CD4-positive, alpha-beta T cell treated with Interleukin-12 subunit alpha and Interleukin-12 subunit beta, for 1 hour (primary cell): ENCODE measurements at places on chromosomes 4 and X.

GRCh38 chr4:166169111-166169510 lies 296.1 kb downstream of the TLL1 start:
- DNase-seq, result no peak

DNA sequence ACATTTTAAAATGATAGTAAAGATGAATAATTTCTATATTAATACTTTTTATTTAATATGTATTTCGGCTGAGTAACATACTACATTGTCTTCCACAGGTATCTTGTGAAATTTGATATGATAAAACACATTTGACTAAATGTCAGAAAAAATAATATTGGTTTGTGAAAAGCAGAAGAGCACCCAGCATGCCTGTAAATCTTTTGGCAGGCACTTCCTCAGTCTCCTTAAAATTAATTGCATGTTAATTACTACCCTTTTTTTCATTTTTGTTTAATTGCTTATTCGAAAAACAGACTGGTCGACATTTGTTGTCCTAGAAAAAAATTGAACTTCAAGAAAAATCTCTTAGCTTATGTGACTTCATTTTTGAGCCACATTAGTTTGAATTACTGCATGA lies 40.6 kb downstream of the CLCN3 start:
- DNase-seq, result no peak

- no peak for DNase-seq
Measured at GRCh38 chrX:72028701-72029470, 102.8 kb downstream of the RTL5 start.

GRCh38 chrX:34656842-34657725 lies at the start of gene TMEM47:
Gene TMEM47, minus strand, starts transcription at chrX:34657285. Its CDS starts 256 bp downstream, at chrX:34657029.
- no peak for DNase-seq

- DNase-seq, result no peak
Measured at GRCh38 chr4:156584100-156584499, 387.5 kb downstream of the PDGFC start.

GRCh38 chr4:22881411-22881810 lies 188.7 kb downstream of the GBA3 start:
- no peak for DNase-seq

GRCh38 chr4:159204566-159204965 lies 101.7 kb downstream of the RAPGEF2 start:
- DNase-seq, result no peak

GRCh38 chr4:120672558-120673147 lies 249.9 kb downstream of the PRDM5 start:
- no peak for DNase-seq

DNA sequence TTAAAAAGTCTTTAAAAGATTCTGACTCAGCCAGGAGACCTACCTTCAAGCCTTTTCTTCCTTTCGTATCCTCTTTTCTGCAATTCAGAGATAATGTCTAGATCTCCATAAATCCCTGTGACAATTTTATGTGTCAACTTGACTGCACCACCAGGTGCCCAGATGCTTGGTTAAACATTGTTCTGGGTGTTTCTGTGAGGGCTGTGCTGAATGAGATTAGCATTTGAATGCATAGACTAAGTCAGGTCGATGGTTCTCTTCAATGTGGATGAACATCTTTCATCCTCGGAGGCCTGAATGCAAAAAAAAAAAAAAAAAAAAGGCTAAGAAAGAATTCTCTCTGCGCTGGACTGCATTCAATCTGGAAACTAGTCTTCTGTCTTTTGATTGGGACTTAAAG lies 1082.7 kb downstream of the NLGN4X start:
- DNase-seq, result no peak

- DNase-seq, result no peak
Measured at GRCh38 chr4:38163216-38164006, 203.2 kb downstream of the PTTG2 start.

- DNase-seq, result no peak
Measured at GRCh38 chrX:14777525-14777924, 95.3 kb downstream of the FANCB start.

- no peak for DNase-seq
Measured at GRCh38 chrX:118980761-118981160, 6.3 kb downstream of the LONRF3 start.

- no peak for DNase-seq
Measured at GRCh38 chr4:154954117-154954516, 173.0 kb downstream of the RBM46 start.

- DNase-seq, result peak; percentile 7
Measured at GRCh38 chrX:134026565-134027311, 41.3 kb upstream of the GPC3 start.

DNA sequence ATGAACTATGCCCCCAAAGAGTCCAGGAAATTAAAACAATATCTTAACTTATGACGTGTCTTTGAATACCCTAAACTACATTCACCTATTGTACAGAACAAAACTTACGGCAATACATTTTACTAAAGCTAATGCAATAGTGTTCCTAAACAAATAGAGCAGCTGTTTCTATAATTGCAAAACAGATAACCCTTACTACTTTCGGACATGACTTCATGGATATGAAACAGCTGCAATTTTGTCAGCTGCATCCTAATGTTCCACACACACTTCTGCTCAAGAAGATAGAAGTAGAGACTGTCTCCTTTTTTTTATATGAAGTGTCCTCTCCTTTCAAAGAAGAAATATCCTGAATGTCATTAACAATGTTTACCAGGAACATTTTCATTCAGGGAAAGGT lies 174.9 kb downstream of the ACTRT1 start:
- no peak for DNase-seq

DNA sequence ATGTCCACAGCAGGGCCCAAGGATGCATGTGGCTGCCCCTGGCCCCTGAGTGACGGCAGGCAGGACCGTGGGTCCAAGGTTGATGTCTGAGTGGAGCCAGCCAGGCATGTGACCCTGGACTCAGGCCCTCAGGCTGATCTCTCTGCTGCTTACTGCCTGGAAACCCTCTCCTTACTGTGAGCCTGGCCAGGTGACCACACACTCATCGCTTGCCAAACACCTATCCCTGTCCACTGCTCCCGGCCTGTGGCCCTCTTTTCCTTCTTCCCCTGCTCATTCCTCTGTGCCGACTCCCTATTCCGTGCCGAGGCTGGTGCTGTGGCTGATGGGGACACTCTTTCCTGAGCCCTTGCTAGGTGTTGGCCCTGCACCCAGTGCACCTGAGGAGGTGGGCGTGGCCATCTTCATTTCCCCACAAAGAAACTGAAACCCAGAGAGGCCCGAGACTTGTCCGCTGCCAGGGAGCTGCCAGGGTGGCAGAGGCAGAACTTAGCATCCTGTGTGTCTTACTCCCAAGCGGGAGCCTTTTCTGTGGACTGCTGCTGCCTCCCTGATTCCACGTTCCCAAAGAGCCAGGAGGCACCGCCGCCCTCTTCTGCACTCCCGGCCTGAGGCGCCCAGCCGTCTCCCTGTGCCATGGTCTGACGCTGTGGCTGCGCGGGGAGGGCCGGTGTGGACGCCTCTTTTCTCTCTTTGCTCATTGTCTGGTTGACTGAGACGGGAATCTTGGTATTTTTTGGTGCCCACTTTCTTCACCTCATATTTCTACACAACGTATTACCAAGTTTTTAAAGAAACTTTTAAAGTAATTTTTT lies 11.2 kb upstream of the RNF4 start:
- no peak for DNase-seq

- DNase-seq, result no peak
Measured at GRCh38 chr4:167826281-167826680, 266.1 kb upstream of the ANXA10 start.

DNA sequence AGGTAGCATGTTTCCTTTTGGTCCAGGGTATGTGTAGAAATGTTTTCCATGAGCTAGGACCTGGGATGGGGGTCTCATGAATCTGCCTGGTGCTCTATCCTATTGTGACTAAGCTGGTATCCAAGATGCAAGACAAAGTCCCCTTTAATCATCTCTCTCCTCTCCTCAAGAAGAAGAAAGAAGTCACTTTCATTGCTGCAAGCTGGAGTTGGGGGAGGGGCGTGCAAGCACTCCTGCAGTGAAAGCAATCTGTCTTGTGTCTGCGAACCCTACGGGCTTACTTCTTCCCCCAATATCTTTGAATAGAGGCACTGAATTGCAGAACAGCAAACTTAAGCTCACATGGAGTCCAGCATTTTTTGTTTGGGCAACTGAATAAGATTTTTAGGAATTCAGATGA lies 27.2 kb upstream of the GRPR start:
- DNase-seq, result no peak

DNA sequence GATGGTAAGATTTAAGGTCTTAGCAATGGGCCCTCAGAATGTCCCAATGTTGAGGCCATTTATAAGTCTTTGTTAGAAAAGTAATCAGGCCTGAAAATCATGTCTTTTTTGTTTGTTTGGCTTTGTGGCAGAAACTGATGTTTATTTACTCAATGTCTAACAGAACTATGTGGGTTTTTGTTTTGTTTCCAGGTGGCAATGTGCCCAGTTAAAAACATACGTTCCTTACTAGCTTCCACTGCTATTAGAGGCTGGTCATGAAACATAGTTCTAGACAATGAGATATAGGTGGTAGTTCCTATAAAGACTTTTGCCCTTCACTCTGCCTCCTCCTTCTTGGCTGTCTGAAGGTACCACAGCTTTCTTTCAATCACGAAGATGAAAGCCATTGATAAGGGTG lies 108.8 kb downstream of the C4orf51 start:
- no peak for DNase-seq

DNA sequence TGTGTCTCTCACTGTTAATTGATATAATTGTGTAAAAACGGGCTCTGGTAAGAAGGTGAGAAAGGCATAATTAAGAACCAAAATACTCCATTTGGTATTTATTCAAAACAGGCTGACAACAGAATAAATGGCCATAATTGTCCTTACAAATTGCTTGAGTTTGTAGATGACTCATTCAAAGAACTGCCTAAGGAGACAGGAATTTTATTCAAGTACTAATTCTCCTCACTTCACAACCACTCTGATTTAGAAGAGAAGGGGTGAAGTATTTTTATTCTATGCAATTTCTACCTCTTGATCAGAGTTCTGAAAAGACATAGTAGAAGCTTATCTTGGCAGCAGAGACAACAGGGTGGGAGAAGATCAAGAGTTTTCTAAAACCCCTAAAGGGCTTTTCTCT lies 43.1 kb downstream of the ATP11C start:
- DNase-seq, result no peak
